Fibroblast of lung (primary cell): ENCODE measurements at places on chromosomes 16 and 17. TPM values are rescaled to one million over a fixed set of nuclear protein-coding genes. Genes with fewer than 3 reads are reported as not detected.

- DNase-seq: no peak
Observed at GRCh38 chr16:10564591-10564990, 15.8 kb downstream of the EMP2 start.

- DNase-seq: peak; percentile 88
Observed at GRCh38 chr17:72465191-72466024, 344.6 kb downstream of the SOX9 start.

GRCh38 chr17:38672788-38673706 is 1.7 kb downstream of the EPOP start:
- DNase-seq: no peak

DNA sequence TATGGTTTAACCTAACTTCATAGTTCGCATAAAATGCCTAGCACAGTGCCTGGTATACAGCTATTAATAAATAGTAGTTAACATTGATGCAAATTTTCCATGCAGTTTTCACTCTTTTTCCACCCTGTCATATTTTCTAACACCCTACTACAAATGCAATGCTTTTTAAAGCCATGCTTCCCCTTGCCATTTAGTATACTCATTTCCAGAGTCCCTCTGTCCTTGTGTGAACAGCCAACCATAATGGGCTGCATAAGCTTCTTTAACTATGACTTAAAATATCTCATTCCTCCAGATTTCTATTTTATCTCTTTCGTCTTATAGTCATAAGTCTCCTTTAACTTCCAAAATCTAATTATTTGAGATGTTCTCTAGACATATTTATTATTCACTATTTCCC is 284.1 kb downstream of the GRIN2A start:
- DNase-seq: no peak

- DNase-seq: no peak
Observed at GRCh38 chr17:30112794-30113193, 3.8 kb upstream of the NSRP1 start.

- DNase-seq: no peak
Observed at GRCh38 chr17:72494566-72494965, 373.7 kb downstream of the SOX9 start.

- DNase-seq: no peak
Observed at GRCh38 chr16:49918257-49918656, 62.3 kb upstream of the ZNF423 start.

The KRT39 gene
- total RNA-seq: 0.26 and 0.33 TPM in 2 replicates
